Stimulated activated CD8-positive, alpha-beta memory T cell treated with anti-CD3 and anti-CD28 coated beads, Interleukin-4, amount 100 ng/mL, for 48 hours (primary cell): ENCODE measurements at places on chromosomes 11 and 22.
A peak's percentile ranks its signal among the peaks of the same experiment; 100 is the strongest.

DNA sequence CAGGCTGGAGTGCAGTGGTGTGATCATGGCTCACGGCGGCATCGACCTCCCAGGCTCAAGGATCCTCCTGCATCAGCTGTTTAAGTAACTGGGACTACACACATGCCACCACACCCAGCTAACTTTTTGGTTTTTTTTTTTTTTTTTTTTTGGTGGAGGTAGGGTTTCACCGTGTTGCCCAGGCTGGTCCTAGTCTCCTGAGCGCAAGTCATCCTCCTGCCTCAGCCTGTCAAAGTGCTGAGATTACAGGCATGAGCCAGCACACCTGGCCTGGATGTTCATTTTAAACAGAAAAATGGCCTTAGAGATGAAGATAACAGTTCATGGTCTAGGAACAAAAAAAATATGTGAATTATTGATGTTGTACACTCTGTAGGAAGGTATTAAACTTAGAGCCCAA, 13.6 kb upstream of the SLC25A18 start:
- DNase-seq, result no peak

DNA sequence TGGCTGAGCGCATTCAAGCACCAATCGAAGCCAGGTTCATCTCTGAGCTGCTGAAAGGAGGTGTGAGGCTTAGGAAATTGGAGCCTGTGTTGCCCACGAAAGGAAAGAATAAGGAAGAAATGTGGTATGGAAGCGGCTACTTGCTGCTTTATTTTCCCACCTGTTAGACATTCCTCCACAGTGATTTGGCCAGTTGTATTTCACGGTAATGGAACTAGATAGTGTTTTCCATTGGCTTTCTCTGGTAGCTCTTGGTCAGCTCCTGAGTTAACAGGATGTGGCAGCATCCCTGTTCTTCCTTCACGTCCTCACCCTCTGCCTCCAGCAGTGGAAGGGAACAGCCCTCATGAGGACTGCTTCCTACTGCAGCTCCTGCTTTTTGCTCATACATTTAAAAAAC, 44.7 kb downstream of the BID start:
- DNase-seq, result no peak

- no peak for DNase-seq
Observed at GRCh38 chr11:127226380-127226779, 225.8 kb upstream of the KIRREL3 start.

GRCh38 chr11:68028802-68029545, 1.5 kb upstream of the NDUFS8 start:
- no peak for DNase-seq

DNA sequence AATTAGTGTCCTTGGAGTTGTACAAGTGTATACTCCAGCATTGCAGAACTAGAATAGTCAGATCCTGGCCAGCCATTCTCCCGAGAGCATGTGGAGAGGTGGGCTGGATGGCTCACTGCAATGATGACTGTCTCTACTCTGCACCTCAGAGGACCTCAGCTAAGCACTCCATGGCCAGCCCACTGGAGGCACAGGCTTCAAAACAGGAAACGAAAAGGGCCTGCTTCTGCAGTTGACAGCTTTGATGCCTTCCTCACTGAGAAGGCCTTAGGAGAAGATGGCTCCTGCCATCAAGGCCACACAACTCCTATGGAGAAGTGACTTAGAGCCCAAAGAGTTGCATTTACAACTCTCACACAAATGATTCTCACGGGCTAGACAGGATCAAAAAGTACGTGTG, 9.1 kb downstream of the POLD4 start:
- no peak for DNase-seq

DNA sequence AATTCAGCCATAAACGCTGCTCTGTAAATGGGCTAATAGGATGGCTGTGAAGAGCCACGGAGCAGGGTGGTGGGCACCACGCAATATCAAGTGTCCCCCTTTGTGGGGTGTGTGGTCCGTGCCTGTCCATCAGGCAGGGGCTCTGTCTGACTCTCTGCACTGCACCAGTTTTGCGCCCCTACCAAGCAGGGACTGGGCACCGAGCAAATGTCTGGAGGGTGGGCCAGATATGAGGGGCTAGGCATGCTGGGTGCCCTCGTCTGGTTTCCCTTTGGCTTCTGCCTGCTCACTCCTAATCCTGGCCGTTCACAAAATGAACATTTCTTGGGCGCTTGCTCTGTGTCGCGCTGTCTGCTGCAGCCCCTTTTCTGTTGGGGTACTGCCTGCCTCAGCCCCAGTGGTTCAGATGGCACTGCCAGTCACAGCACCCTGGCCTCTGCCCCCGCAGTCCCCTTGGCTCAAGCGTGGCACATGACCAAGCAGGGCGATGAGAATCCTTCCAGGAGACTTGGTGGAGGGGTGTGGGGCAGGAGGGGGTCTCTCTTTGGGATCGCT, 37.1 kb upstream of the CELSR1 start:
- no peak for DNase-seq

GRCh38 chr22:42884616-42885375, 27.7 kb upstream of the ARFGAP3 start:
- no peak for DNase-seq

GRCh38 chr11:115636753-115637527, 132.7 kb upstream of the CADM1 start:
- no peak for DNase-seq

DNA sequence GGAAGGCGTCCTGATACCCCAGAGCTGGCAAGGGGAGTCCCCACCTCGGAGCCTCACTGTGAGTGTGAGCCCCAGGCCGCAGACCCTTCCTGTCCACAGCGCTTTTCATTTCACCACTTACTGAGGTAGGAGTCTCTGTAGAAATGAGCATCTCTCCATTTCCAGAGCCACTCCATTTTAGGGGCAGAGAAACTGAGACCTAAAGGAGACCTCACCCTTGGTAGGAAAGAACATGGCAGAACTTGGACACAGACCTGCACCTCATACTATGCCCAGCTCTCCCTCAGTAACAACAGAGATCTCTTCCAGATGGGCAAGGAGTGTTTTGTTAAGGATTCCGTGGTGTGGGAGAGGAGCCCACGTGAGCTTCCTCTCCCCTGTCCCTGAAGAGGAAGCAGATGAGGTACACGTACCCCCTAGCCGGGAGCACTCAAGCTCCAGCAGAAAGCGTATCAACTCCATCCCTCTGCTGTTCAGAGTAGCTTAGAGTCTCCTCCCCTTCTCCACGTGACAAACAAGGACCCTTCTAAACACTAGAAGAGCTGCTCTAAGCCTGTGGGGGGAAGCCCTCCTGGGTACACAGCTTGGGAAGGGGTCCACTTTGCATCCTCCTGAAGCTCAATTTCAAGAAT, 532 bp upstream of the VSIG2 start:
- no peak for DNase-seq

DNA sequence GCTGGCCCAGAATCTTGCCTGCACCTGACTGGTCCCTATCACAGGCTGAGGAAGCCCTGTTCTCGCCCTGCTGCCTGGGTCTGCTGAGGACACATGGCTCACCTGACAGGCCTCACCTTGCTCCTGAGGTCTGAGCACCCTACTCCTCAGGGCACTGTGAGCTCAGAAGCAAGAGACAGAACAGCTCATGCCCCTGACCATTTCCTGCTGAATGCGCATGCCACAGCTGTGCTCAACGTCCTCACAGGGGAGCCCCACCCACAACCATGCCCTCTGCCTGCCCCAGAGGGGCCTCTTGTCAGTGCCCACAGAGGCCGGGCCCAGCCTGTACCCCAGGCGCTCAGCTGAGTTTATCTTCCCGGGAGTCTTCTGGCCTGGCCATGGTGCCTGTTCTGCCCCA, 2.8 kb upstream of the TSPO start:
- no peak for DNase-seq

- DNase-seq, result peak; percentile 28
Observed at GRCh38 chr22:24952837-24953383, 394 bp downstream of the KIAA1671 start.

DNA sequence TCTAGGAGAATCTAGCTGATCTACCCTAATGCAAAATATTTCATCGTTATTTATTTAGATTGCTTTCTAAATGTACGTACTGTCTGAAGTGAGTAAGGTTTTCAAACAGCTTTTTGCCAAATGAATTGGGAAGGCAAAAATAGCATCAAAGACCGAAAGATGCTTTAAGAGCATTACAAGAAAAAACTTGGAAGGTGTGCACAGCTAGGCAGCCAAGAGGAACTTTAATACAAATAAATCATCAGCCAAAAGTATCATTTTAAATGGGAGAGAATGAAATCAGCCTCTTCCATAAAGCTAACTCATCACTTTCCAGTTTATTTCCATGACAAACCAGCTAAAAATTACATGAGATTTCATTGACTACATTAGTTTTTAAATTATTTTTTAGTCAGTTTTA, 30.2 kb upstream of the CFAP300 start:
- no peak for DNase-seq

- no peak for DNase-seq
Observed at GRCh38 chr11:123363556-123363955, 66.5 kb upstream of the GRAMD1B start.

GRCh38 chr11:26743622-26744021, 21.8 kb upstream of the SLC5A12 start:
- DNase-seq, result no peak

DNA sequence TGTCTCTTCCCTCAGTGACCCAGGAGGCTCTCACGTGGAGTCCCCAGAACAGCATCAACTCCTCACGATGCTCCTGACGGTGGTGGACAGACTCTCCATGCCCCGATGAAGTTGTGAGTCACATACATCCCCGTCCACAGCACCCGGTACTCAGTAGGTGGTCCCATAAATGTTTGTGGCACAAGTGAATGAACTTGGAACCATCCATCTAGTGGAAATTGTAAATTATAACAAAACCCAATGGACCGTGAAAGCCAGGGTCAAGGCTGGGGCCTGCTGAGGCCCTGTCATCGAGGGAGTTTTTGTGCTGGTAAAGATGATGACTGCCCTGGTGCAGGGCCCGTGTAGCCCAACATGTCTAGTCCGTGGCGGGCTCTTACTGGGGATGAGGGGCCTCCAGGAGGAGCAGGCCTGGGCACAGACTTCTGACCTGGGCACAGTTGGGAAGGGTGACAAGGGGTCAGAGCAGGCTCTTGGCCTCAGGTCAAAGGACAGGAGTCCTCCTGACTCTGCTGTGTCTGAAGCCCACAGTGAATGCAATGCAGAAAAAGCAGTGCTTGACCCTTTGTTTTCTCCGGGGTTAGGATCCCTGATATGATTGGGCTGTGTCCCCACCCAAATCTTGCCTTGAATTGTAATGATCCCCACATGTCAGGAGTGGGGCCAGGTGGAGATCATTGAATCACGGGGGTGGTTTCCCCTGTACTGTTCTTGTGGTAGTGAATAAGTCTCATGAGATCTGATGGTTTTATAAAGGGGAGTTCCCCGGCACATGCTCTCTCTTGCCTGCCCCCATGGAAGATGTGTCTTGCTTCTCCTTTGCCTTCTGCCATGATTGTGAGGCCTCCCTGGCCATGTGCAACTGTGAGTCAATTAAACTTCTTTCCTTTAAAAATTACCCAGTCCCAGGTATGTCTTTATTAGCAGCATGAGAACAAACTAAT, 20.0 kb upstream of the SMIM38 start:
- DNase-seq, result no peak

GRCh38 chr22:34416022-34416860, 496.0 kb upstream of the LARGE1 start:
- DNase-seq, result no peak

DNA sequence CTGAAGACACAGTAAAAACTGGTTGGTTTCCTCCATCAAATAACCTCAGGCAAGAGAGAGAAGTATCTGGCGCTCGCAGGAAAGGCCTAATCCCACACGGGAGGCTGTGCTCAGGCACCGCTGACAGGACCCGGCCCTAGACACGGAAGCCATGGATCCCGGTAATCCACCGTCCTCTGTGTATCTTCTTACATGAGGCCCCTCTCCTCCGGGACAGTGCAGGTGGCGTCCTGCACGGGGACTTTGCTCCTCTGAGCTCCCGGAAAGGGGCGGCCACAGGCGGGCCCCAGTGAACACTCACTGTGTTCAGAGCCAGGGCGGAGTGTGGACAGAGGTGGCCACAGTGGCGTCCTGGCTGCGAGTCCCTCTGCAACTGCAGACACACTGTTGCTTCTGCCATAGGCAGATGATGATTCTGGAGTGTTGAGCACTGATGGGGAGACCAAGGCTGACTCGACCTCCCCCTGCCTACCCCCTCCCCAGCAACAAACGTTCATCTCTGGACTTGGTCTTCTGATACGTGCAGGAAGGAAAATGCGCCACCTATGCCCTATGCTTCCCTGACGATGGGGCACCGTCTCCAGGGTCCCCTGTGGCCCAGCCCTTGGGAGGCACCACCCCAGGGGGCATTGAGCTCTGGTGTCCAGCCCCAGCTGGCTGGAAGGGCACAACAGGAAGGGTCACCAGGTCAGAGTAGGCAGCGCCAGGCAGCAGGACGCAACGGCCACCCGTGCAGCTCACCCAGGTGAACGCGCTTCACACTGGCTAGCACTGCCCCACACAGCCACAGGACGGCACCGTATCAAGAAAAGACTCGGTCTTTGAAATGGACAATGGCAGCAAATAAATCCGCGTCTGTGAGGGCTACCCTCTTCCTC, 95.7 kb downstream of the TRMU start:
- DNase-seq, result no peak

DNA sequence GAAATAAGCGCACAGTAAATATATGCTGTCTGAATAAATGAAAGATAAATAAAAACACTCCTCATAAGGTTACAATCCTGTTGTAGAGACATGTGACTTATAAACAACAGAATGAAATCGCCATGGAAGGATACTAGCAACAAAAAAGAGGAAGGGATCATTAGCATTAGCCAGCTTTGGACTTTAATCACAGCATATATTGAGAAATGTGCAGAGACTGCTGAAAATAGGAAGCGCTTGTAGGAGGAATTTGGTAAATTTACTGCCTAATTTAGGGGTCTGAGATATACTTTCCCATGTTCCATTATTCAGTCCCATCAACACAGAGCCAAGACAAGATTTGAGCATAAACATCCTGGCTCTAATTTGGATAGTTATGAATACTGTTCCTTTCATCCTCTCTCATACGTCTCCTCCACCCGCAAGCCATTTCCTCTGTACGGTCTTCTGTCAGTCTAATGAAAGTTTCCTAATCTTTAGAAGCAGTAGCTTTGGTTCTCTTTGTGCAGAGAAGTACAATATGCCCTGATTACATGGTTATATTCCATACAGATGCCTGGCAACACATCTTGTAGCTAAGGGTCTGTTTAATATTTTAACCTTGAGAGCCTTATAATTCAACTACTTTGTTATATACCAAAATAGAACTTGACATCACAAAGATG, 37.1 kb upstream of the AKIP1 start:
- DNase-seq, result no peak

GRCh38 chr11:27894552-27894951, 194.3 kb upstream of the BDNF start:
- DNase-seq, result no peak

DNA sequence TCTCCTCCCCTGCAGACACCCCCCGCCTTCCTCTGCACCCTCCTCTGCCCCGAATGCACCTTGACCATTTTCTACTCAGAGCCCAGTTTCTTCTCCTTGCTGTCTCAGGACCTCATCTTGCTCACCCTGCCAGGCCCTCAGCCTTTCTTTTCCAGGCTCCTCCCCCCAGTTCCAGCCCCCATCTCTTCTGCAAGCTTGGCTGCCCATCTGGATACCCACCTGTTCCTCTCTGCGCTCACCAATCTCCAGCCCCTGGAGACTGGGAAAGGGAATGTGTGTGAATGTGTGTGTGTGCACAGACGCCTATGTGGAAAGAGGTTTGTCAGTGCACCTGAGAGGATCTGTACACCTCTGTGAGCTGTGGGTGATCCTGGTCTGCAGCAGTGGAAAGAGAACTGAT, 36.4 kb downstream of the SLC22A12 start:
- no peak for DNase-seq

GRCh38 chr11:69377029-69377952, 83.3 kb downstream of the MYEOV start:
- no peak for DNase-seq
